OCI-LY7 (cell line): ENCODE measurements at places on chromosomes 5 and 9.
A peak's percentile ranks its signal among the peaks of the same experiment; 100 is the strongest.

DNA sequence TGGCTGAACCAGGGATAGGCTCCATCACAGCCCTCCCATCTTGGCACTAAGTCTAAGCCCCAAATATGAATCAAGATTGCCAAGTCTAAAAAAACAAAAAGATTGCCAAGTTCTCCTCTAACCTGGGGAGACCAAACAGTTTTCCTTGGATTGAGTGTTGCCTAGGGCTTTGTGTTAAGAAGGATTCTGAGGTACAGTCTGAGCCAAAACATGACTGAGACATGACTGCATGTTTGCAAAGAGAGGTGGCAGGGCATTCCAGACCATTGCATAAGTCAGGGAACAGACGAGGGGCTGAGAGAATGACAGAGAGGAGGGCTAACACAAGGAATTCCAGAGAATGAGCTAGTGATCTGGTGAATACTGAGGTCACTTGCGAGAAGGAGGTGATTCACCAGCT is 11.4 kb downstream of the LAMC3 start:
- DNase-seq, result no peak

GRCh38 chr9:72856972-72857623 is 95.8 kb downstream of the ALDH1A1 start:
- DNase-seq, result peak; percentile 31

DNA sequence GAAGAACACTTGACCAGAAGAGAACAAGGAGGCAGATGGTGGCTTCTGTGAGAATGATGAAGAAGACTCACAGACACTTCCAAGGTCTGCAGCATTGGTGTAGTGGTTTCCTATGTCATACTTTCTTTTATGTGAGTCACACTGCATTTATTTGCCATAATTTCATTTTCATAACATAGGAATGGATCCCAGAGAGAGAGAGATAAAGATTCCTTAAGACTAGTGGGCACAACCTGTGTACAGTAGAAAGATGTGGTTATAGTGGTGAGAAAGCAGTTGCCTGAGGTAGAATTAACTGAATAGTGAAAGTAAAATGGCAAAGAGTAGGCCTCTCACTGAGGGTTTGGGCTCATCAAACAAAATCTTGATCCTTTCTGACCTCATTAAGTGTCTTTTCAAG is 7.6 kb upstream of the CCDC152 start:
- DNase-seq, result no peak

DNA sequence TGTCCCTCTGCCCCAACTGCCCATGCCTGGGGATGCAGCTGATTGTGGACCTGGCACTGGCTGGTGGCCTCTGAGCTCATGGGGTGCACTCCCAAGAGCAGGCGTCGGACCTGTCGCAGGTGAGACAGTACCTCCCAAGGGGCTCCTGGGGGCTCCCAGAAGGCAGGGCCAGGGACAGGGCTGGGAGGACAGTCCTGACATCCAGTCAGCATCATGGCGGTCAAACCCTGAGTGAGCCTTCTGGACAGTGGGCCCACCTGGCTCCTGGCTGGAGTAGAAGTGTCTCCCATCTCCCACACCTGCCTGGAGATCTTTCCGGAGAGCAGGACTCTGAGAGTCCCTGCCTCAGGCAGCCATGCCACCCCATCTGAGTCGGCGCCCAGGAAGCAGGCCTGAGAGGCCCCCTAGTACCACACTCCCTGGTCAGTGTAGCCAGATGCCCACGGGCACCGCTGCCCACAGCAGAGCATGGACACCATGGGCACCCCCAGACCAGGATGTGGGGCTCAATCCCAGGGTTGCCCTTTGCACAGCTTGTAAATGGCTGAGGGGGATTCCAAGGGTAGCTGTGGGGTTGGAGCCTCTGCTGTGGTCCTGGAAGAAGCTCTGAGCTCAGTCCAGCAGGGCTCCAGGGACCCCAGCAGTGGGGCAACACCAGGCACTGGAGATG is 6.6 kb downstream of the LCN9 start:
- no peak for DNase-seq

DNA sequence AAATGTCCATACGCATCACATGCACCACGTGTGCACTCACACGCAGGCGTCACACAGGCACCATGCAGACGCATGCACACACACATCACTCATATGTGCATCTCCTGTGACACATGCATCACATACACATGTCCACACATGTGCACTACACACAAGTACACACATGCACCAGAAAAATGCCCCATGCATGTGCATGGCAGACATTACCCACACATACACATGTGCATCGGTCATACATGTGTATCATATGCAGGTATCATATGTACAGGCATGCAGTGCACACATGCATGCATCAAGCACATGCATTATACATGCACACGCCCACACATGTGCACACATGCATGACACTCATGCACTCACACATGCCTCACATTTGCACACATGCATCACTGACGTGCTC is 26.1 kb downstream of the ADAMTS2 start:
- DNase-seq, result no peak

DNA sequence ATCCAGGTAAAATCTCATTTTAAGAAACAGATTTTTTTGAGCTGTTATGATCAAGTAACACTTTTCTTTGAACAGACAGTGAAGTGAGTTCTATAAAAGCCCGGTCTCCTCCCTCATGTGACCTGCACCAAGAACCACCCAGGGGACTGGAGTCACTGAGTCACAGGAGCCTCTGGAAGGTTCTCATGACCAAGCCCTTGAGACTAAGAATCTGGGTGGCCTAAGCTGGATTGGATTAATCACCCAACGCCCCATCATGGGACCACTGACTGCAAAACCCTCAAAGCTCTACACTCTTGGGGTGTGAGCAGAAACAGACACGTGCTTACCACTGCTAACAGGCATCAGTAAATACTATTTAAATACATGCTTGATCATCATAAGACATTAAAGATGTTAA is 48.4 kb downstream of the SECISBP2 start:
- DNase-seq, result no peak

DNA sequence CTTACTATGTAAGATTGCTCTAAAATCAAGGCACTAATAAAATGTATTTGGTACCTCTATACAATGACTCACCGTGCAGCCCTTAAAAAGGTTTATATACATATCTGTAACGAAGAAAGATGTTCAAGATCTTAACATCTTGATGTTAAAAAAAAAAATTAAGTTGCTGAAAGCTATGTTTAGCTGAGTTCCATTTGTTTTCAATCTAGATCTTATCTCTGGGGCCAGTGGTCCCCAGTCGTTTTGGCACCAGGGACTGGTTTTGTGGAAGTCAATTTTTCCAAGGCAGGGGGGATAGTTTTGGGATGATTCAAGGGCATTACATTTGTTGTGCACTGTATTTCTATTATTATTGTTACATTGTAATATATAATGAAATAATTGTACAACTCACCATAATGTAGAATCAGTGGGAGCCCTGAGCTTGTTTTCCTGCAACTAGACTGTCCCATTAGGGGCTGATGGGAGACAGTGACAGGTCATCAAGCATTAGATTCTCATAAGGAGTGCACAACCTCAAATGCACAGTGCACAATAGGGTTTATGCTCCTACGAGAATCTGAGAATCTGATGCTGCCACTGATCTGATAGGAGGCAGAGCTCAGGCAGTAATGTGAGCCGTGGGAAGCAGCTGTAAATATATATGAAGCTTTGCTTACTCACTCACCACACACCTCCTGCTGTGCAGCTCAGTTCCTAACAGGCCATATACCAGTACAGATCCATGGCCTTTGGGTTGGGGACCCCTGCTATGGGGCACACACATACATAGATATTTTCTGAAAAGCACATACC is 27.6 kb upstream of the TSLP start:
- no peak for DNase-seq

GRCh38 chr5:54792611-54793404 is 192.6 kb downstream of the ESM1 start:
- DNase-seq, result no peak

GRCh38 chr5:1297243-1297642 is 2.4 kb upstream of the TERT start:
- peak; percentile 90 for DNase-seq

DNA sequence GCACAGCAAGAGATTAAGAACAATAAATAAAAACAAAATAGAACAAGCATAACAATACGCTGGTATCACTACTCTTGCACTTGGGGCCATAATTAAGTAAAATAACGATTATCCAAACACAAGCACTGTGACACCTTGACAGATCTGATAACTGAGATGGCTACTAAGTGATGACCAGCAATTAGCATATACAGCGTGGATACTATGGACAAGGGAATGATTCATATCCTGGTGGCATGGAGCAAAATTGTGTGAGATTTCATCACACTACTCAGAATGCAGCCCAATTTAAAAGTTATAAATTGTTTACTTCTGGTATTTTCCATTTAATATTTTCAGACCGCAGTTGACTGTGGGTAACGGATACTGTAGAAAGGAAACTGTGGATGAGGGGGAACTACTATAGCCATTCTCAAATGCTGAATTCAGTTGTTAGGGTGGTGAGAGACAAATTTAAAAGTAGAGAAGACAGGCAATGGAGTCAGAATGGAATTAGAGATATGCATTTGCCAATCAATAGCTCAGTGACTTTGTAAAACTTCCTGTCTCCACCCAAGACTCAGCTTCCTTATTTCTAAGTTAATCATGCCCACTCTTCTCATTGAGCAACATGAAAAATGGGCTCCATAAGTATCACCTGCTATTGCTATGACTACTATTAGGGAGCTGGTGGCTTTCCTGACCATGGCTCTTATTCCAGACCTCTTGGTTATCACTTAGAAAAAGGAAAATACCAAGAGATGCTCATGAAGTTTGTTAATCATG is 300.8 kb downstream of the TRIM32 start:
- DNase-seq, result no peak

DNA sequence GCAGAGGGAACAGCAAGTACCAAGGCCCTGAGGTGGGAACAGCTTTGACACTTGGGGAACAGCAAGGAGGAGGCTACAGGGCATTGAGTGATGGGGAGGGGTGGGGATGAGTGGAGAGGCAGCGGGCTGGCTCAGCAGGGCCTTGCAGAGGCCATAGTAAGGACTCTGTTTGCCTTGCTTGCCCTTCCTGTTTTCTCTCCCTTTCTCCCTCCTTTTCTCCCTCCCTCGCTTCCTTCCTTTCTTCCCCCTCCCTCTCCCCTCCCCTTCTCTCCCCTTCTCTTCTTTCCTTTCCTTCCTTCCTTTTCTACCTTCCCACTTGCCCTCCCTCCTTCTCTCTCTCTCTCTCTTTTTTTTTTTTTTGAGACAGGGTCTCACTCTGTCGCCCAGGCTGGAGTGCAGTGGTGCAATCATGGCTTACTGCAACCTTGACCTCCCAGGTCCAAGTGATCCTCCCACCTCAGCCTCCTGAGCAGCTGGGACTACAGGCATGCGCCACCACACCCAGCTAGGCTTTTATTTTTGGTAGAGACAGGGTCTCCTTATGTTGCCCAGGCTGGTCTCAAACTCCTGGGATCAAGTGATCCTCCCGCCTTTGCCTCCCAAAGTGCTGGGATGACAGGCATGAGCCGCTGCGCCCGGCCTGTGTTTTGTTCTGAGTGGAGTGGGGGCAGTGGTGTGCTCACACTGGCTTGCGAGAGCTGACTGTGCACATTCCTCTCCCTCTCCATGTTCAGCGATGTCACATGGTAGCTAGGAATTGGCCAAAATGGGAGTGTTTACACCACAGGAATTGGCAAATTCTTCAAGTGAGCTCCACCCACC is 17.1 kb downstream of the IER5L start:
- no peak for DNase-seq

DNA sequence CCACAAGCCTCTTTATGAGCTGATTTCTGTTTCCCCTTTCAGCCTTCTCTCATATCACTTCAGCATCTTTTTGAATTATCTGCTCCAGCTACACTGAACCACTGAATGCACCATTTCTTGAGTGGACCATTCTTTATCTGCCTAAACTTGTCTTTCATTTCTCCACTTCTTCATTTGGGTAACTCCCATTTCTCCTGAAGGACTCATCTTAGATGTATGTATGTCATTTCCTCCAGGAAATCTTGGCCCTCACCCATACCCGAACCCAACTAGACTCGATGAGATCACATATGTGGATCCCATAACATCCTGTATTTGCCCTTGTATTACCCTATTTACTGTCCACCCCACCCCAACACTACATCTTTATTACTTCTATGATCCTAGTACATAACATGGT is 249.8 kb downstream of the KIF4B start:
- DNase-seq, result no peak

DNA sequence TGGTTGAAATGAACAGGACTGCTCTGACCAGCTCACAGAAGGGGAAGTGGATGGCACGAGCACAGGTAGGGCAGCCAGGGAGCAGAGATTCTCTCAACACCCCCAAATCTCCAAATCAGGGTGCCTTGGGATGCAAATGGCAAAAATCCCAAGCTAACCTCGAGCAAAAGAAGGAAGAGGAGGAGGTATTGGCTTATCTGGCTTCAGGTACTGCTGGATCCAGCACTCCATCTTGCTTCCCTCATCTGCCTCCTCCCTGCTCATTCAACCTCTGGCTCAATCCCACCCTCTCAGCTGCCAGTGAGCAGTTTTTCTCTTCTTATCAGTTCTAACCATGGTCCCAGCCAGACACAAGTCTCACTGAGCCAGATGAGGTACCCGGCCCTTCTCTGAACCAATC is 41.6 kb upstream of the GGTA1 start:
- DNase-seq, result no peak

GRCh38 chr5:72123764-72124376 is 16.6 kb downstream of the MAP1B start:
- no peak for DNase-seq

- no peak for DNase-seq
Observed at GRCh38 chr5:5050801-5051200, 89.3 kb upstream of the ADAMTS16 start.

DNA sequence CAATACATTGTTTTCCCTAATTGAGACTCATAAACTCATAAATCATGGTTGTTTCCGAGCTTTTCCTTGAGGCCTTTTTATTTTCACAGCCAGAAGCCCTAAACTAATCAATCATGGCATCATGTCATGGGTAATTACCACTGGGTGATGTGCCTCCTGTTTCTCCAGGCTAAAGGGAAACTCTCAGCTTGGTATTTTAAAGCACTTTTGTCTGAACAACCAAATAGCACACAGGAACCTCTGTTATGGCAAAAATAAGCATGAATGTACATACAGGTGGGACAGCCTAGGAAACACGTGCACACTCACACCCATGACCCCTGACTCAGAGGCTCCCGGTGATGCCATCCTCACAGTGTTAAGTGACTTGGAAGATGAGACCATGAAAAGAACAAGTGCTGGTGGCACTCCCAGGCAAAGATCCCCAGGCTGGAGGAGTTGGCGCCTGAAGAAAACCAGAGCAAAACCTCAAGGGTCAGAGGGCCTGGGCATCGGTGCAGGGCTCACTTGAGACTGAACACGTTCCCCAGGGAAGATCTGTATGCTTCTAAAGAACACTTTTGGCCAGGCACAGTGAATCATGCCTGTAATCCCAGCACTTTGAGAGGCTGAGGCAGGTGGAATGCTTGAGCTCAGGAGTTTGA is 154.3 kb downstream of the ROR2 start:
- no peak for DNase-seq
